ENCODE measurements at places on chromosomes 7 and 10.
A peak's percentile ranks its signal among the peaks of the same experiment; 100 is the strongest.

DNA sequence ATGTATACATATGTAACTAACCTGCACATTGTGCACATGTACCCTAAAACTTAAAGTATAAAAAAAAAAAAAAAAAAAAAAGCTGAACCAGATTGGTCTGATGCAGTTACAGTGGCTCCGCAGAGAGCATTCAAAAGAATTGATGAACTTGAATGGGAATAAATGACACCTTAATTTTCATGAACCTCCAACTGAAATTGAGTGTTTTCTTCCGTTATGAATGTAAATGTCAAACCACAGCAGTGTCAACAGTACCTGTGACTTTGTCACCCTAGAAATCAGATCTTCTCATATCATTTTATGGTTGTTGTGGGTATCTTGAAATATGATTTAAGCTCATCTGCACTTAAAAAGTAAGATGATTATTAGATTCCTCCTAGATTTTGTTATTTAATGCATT is 32.7 kb upstream of the SRGN start:
- DNase-seq = no peak

GRCh38 chr7:11779864-11780674 is 51.9 kb downstream of the THSD7A start:
- DNase-seq = no peak

GRCh38 chr10:42995537-42995936 is 81.3 kb upstream of the RET start:
- no peak for DNase-seq

GRCh38 chr7:66380272-66380888 is 175.2 kb downstream of the TPST1 start:
- DNase-seq = no peak

DNA sequence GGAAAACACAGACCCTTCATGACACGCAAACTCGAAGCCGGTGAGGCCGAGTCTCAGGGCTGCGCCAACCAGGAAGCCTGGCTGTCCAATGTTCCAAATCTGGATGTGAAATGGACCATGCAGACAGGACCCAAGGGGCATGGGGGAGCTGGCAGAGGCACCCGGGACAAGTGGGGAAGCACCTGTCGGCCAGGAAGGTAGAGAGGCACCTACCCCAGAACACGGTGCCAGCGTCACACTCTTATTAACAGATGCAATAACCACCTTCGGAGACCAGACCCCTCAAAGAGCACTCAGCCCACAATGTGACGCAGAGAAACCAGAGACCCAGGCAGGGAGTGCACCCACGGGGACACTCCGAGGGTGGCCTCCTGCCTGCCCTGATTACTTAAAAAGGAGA is 88.3 kb upstream of the PDGFA start:
- no peak for DNase-seq

- no peak for DNase-seq
Observed at GRCh38 chr7:69049326-69049725, 548.9 kb upstream of the AUTS2 start.

- DNase-seq = no peak
Observed at GRCh38 chr10:99631496-99631895, 11.3 kb upstream of the SLC25A28 start.

- DNase-seq = no peak
Observed at GRCh38 chr7:47418601-47419309, 163.2 kb downstream of the TNS3 start.

- DNase-seq = no peak
Observed at GRCh38 chr7:86844608-86845007, 200.9 kb downstream of the GRM3 start.

- DNase-seq = peak; percentile 33
Observed at GRCh38 chr7:77797734-77798393, 370 bp downstream of the TMEM60 start.

DNA sequence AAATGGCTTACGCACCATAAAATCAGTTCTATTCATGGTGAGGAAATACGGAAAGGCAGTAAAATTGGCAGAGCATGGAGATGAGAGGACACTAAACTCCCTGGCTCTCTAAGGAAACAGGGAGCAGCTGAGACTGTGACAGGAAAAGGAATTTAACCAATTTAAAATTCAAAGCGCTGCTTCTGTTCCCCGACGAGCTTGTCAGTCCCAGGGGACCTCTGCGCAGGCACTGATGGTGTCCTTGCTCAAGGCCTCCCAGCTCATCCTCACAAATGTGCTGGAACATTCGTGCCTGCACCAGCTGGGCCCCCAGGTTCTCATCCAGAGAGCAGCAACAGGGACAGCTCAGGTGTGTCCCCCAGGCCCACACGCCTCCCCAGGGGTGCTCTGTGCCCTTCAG is 101.4 kb downstream of the MAD1L1 start:
- no peak for DNase-seq

GRCh38 chr7:43201912-43202311 is 89.5 kb downstream of the HECW1 start:
- no peak for DNase-seq

DNA sequence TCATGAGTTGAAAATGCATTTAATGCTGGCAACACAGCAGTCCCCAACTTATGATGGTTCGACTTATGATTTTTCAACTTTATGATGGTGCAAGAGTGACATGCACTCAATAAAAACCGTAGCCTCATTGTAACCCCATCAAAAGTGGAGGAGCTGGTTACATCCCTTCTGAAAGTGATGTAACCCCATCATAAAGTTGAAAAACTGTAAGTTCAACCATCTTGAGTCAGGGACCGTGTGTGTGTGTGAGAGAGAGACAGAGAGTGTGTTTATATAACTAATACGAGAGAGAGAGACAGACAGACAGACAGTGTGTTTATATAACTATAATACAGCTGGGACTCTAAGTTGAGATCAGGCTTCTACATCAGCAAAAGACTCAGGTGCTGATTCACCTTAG is 21.0 kb downstream of the ANXA11 start:
- DNase-seq = no peak

DNA sequence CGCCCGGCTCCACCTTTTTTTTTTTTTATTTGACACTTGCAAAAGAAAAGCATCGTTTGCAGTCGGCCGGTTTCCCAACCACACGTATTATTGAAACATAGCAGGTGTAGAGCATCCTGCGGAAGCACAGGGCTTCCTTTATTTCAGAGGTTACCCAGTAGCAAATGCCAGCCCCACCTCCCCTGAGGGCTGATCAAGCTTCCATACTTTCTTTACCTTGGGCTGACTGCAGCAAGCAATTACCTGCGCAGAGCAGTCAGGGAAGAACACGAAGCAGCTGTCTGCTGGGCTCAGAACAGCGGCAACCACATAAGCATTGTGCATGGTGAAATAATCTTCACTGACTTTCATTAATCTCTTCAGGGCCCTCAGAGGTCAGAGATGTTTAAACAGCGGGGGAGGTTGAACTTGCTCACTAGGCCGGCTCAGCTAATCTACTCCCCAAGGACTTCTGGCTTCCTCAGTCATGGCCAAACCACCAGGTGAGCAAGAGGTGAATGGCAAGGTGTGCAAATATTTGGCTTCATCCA is 784.7 kb upstream of the AUTS2 start:
- DNase-seq = no peak

DNA sequence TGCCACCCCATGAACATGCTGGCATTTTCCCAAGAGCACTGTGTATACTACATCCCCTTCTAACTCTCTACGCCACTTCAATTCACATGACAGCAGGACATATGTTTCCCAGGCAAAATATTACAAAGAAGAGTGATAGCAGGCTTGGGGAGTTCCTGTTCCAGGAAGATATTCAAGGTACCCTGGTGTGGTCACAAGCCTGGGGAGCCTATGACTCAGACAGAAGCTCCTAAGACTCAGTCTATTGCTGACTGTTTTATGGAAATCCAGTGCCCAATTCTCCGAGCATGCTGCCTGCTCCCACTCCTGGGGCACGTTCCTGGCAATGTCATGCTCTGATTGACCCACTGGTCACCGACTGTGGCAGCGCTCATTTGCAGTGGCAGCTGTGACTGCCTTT is 23.5 kb upstream of the ABLIM1 start:
- peak; percentile 44 for DNase-seq

DNA sequence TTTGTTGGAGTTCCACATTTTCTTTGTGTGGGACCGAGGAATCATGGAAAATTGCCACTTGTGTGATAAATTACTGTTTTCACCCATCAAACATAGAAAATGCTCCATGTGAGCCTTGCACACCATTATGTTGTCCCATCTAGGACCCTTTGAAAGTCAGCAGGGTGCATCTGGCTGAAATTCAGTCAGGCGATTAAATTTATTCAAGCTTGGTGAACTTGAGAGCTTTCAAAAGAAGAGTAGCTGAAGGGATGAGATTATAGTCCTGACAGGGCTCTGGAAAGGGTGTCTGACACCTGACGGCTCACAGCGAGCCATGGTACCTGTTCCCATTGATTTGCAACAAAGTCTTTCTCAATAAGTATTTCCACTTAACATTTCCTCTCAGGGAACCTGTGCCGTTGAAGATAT is 399.7 kb upstream of the ETV1 start:
- no peak for DNase-seq

GRCh38 chr10:79984851-79985250 is 35.9 kb upstream of the SFTPD start:
- DNase-seq = peak; percentile 86

- DNase-seq = peak; percentile 22
Observed at GRCh38 chr7:128937647-128938543, at the start of gene IRF5. Gene IRF5 (plus strand): TSS chr7:128937927. CDS start chr7:128942082, 4,155 bp downstream.

GRCh38 chr7:131633342-131633843 is 77.0 kb upstream of the PODXL start:
- no peak for DNase-seq

DNA sequence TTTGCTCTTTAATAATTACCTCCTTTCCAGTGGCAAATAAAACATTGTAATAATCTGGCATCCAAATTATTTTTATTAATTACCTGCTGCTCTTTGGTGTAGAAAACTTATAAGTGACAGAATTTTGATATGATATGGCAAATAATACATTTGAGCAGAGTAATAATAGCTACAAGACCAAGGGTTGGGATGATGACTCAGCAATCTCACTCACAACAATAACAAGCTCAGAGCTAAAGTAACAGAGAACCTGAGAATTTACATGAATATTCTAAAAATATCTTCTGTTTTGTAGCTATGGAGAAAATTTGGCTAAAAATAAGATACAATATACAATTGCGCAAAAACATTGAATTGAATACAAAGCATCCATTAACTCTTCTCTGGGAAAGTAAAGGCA is 480.8 kb upstream of the COBL start:
- DNase-seq = no peak

DNA sequence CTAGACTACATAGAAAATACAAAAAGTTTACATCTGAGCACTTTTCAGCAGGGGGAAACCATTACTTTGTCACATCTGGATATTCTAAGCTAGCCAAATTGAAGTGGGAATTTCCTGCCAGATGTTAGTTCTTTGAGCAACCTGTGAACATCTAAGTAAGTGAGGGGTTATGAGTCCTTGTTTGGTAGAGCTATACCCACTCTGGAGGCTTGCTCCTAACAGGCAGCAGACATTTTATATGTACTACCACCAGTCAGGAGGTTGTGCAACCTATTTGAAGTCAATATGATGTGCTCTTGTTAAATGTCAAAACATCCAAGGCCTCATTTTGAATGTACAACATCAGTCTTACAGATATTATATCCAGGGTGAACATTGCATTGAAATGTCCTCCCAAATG is 143.3 kb upstream of the KAT6B start:
- no peak for DNase-seq

GRCh38 chr7:35685781-35686180 is 9.2 kb downstream of the HERPUD2 start:
- DNase-seq = no peak

- no peak for DNase-seq
Observed at GRCh38 chr7:125193263-125193662, 263.6 kb upstream of the POT1 start.

DNA sequence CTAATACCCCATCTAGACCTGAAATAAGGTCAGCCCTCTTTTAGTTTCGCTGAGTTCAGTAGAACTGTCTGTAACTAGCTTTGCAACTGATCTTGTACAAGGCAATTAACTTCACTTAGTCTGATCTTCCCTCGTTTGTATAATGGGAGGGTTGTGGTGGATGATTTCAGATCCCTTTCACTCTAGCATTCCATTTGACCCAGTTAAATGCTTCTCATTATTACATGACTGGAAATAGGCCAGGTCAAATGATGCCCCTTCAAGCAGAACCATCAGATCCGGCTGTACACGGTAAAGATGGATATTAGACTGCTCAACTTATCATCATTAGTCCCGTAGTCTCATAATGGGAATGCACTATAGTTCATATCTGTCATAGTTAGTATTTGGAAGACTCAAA is 1009.0 kb downstream of the LRMDA start:
- DNase-seq = no peak

DNA sequence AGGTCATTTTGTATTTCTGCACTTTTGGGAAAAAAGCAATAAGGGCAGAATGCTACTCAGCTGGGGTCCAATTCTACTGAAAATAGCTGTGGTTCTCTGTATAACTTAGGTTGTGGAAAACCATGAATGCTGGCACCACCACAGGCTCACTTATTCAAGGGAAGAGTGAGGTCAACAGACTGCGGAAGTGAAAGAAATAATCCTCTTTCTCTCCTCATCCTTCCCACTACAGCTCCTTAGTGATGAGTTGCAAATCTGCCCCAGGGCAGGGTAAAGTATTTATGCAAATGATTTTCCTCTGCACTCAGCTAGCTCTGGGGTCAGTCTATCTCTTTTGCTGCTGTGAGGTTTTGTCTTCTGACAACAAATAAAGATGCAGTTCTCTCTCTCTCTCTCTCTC is 74.1 kb upstream of the PTPRZ1 start:
- peak; percentile 10 for DNase-seq

DNA sequence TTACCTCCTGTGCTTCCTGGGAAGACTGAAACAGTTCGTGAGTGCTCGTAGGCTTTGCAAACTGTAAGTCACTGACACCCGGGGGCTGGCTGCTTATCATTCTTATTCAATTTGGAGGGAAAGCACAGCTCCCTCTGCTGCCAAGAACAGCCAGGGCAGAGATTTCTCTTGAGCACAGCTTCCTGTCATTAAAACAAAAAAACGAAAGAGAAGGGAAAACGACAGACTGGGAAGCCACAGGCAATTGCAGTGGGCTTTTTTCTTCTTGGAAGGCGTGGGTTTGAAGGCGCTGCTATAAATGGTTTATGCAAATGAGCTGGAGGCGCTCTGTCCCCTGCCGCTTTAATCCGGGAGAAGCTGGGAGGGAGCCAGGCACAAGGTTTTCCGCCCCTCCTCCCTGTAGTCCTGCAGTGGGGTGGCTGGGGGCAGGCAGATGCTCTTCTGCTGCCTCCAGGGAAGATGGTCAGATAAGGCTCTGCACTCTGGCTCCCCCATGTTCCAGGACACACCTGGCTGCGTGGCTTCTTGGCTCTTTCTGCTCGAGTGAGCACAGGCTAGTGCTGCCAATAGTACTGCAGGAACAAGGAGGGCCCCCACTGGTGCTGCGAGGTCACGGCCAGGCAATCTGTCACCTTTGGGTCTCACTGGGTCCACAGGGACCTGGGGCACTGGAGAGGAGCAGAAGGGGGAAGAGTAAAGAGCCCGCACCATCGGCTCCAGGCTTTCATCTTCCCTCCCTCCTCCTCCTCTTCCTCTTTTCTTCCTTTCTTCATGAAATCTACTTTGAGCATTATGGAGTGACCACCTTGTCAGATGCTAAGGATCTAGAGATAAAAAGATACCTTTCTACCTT is 49.5 kb downstream of the NEURL1 start:
- DNase-seq = no peak
